ENCODE measurements at places on chromosomes 4 and X. TPM values are rescaled to one million over a fixed set of nuclear protein-coding genes. Genes with fewer than 3 reads are reported as not detected.

- no peaks in the 10 kb centered on the region for H3K36me3 ChIP-seq
- no peaks in the 10 kb centered on the region for H3K4me1 ChIP-seq
- H3K27me3 ChIP-seq, result no peaks in the 10 kb centered on the region
- H3K27ac ChIP-seq, result no peak overlapping the region
- DNase-seq, result no peak
These were observed 59.4 kb upstream of the RBPJ start for GRCh38 chr4:26261405-26261804.

GRCh38 chr4:40800064-40800463, 50.3 kb downstream of the NSUN7 start:
- no peaks in the 10 kb centered on the region for H3K27me3 ChIP-seq
- H3K4me1 ChIP-seq, result no peaks in the 10 kb centered on the region
- no peak overlapping the region for H3K27ac ChIP-seq
- no peak overlapping the region for H3K4me3 ChIP-seq

DNA sequence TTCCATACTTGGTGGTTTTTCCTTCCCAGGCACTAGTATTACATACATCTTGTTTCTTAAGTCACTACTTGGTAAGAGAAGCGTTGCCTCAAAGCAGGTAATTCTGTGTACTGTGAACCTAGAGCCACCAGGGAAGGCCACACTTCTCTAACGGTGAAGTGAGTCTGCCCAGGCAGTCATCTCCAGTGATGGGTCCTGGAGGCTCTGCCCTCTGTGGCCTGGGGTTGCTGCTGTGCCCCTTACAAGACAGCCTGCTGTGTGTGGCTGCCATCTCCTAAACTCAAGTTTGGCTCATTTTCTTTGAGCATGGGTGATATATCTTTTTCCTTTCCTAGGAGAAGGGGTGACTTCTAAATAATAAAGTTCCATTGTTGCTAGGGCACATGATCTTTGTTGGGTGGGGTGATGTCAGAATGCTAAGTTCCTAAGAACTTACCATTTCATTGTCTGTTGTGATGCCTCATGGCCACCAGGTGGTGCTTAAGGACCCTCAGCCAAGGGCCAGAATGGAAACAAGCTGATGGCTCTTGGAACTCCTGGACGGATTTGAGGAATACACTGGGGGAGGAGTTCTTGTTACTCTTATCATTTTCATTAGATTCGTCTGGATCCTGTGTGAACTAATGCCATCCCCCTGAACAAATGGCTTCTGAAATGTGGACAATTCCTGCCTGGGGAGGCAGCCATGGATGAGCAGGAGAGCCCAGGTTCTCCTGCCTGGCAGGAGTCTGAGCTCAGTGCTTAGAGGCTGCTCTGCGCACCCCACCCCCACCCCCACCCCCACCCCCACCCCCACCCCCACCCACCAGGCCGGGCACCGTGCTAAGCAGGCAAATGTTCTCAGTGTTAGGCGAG, 41.1 kb upstream of the WDR1 start:
- no peak for DNase-seq
- no peaks in the 10 kb centered on the region for H3K27me3 ChIP-seq

GRCh38 chrX:140477987-140478386, 26.9 kb downstream of the SOX3 start:
- no peak overlapping the region for H3K4me3 ChIP-seq
- no peak overlapping the region for H3K27ac ChIP-seq
- no peaks in the 10 kb centered on the region for H3K4me1 ChIP-seq

GRCh38 chr4:105712766-105713165, 4.2 kb downstream of the GSTCD start:
- no peak overlapping the region for H3K4me3 ChIP-seq
- DNase-seq, result no peak
- H3K36me3 ChIP-seq, result no peaks in the 10 kb centered on the region
- H3K27me3 ChIP-seq, result no peaks in the 10 kb centered on the region
- H3K4me1 ChIP-seq, result peaks cover 19% of the 10 kb centered on the region

DNA sequence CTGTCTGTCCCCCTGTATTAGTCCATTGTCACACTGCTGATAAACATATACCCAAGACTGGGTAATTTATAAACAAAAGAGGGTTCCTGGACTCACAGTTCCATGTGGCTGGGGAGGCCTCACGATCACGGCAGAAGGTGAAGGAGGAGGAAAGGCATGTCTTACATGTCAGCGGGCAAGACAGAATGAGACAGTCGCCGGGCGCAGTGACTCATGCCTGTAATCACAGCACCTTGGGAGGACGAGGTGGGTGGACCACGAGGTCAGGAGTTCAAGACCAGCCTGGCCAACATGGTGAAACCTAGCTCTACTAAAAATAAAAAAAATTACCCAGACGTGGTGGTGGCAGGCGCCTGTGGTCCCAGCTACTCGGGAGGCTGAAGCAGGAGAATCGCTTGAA, 24.7 kb downstream of the IL3RA start:
- H3K4me1 ChIP-seq, result no peaks in the 10 kb centered on the region
- H3K27me3 ChIP-seq, result no peaks in the 10 kb centered on the region
- H3K27ac ChIP-seq, result no peak overlapping the region
- H3K4me3 ChIP-seq, result no peak overlapping the region
- DNase-seq, result no peak
- H3K36me3 ChIP-seq, result peaks cover 15% of the 10 kb centered on the region

DNA sequence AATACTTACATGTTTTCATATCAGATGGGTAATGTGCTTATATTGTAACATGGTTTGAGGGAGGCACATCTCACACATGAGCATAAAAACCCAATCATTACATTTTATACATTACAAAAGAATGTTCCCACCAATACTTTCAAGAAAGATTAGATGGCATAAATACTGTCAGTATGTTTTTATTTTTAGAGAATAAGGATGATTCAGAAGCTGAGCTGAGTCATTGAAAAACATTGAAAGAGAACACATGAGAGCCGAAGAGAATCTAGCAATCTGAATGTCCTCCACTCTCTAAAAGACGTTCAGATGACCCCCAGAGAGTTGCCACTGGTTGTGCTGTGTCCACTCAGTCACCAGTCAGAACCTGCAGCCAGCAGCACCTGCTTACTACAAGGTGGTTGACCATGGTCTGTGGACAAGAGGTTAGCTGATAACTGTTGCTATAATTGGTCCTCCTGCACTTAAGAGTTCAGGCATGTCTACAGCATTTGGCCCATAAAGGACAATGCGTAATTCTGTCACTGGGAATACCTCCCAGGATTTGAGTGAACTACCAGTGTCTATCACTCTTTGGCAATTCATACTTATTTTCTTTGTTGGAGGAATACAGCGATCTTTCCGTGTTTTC, 382.2 kb upstream of the IGFBP7 start:
- H3K4me3 ChIP-seq, result no peak overlapping the region
- no peak for DNase-seq
- H3K27me3 ChIP-seq, result no peaks in the 10 kb centered on the region

The CCKAR gene
- total RNA-seq, result not detected

All from upper lobe of right lung (tissue), 1 donor.